ENCODE measurements at places on chromosomes 6 and 20.

GRCh38 chr6:141483598-141484061 lies 649.1 kb upstream of the GJE1 start:
- DNase-seq, result peak; percentile 32

DNA sequence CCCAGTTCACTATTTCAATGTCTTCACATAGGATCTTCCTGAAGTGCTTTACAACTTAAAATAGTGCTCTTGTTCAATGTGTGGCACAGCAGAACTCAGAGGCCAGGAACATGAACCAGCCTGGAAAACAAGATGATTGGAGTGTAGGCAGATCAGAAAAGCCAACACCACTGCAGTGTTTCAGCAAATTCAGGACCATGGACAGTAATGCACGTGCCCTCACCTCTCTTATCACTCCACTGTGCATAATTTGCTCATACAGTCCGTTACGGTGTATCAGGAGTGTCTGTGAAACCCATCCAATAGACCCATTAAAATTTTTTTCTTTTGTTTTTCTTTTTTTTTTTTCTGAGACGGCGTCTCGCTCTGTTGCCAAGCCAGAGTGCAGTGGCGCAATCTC lies 27.6 kb upstream of the HACE1 start:
- no peak for DNase-seq

- DNase-seq, result no peak
Observed at GRCh38 chr20:54657268-54657826, 182.0 kb downstream of the DOK5 start.

DNA sequence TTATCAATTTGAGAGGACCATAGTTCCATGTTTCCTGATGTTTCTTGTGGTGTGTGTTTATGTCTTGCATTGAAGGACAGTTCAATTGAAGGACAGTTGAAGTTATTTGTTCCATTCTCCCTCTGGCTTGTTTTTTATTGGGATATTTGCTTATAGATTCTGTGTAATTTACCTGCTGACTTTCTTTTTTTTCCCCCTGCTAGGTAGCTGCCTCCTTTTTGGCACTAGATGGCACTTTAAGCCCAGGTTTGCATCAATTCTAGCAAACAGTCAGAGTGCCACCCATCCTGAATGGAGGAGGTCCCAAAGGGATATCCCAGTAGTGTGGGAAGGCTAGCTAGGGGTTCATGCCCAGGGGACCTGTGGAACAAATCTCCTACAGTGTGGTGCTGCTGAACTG lies 78.1 kb downstream of the CFAP61 start:
- DNase-seq, result no peak

GRCh38 chr6:84227044-84227433 lies 404 bp downstream of the CEP162 start:
- no peak for DNase-seq
